WTC11 (cell line): ENCODE measurements at places on chromosomes 16 and 17. TPM values are rescaled to one million over a fixed set of nuclear protein-coding genes. Genes with fewer than 3 reads are reported as not detected.

SALL1 gene
- 63.9 to 67.0 TPM (median 65.0 TPM) in 3 replicates for total RNA-seq

BRD7 gene
- 122 to 132 TPM (median 123 TPM) in 3 replicates for total RNA-seq

DNA sequence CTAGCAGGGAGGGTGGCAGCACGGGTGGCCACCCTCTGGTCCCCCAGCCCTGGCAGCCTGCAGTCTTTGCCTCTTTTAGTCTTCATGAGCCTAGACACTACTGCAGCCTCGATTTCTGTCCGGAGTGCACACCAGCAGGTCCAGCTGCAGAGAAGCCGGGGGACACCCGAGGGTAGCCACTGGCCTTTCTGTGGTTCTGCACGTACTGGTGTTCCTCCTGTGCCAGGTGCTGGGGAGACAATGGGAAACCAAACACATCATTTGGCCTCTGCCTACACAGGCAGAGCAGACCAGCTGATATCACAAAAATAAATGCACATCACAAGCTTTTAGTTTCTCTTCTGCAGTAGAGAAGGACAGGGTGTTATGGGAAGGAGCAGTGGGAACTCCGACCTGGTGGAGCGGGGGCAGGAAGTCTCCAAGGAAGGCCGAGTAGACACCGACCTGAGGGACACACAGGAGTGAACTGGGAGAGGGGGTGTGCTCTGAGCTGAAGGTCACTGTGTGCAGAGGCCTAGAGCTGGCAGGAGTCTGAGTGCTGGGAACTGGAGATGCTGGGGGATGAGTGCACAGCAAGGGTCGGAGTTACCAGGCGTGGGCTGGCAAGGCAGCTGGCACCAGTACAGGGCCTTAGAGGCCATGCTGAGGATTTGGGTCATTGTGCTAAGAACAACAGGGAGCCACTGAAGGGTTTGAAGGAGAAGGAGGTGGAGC, 23.1 kb downstream of the GPT2 start:
- H3K4me3 ChIP-seq: no peak overlapping the region
- DNase-seq: no peak
- peaks cover 6% of the 10 kb centered on the region; the same call in 1 of the 2 replicates for H3K4me1 ChIP-seq
- H3K36me3 ChIP-seq: peaks cover 42% of the 10 kb centered on the region
- H3K27me3 ChIP-seq: no peaks in the 10 kb centered on the region

GRCh38 chr17:74201250-74201649, 2.2 kb upstream of the RPL38 start:
- H3K4me1 ChIP-seq: peaks cover 30% of the 10 kb centered on the region
- peaks cover 24% of the 10 kb centered on the region for H3K27me3 ChIP-seq
- peaks cover 24% of the 10 kb centered on the region for H3K36me3 ChIP-seq
- H3K27ac ChIP-seq: no peak overlapping the region

DNA sequence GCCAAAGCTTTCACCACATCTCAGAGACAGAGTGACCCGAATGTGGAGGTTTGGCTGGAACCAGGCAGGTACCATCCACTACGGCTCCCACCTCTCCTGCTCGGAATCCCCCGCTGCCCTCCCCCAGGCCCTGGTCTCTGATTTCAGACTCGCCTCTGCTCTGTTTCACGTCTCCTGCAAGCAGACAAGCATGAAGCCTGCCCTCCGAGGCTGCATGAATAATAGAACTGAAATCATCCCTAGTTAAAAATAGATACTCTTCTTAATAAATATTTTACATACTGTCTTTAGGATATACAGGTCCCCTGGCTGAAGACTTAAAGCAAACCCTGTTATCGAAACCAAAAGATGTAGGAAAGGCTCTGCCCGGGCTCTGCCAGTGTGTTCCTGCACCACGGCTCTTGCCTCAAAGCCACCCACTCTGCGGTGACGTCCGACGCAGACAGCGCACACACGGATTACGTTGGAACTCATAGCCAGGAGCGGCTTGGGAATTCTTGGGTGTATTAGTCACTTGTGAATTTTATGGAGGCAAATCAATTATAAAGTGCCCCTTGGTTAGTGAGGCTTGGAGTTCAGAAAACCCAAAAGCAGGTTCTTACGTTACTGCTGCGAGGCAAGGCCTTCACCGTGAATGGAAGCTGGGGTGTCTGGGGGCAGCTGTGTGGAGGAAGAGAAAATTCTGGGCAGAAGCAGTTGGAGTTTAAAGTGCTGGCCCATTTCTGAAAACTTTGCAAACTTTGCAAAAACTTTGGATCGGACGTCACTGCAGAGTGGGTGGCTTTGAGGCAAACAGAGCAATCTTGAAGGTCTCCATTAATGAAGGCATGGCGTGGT, 25.6 kb upstream of the NPTX1 start:
- H3K4me3 ChIP-seq: no peak overlapping the region

GRCh38 chr16:84236671-84237070, 3.1 kb downstream of the KCNG4 start:
- H3K4me3 ChIP-seq: no peak overlapping the region
- no peaks in the 10 kb centered on the region for H3K36me3 ChIP-seq
- no peaks in the 10 kb centered on the region; the same call in 1 of the 2 replicates for H3K27me3 ChIP-seq
- H3K27ac ChIP-seq: no peak overlapping the region

DNA sequence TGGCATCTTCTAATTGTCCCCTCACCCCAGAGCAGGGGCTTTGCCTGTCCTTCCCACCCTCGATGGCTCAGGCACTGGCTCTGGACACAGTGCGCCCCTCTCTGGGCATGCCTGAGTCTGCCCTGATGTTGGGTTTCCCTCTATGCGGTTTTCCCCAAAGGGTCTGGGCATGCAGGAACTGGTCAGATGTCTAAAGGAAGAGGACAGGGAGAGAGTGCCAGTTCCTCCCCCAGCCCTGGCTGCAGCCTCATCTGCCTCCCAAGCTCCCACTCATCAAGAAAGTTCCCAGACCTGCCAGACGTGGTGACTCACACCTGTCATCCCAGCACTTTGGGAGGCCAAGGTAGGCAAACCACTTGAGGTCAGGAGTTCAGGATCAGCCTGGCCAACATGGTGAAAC, 41.3 kb upstream of the PABPN1L start:
- DNase-seq: no peak
- H3K27me3 ChIP-seq: no peaks in the 10 kb centered on the region
- peaks cover 2% of the 10 kb centered on the region; the same call in 1 of the 2 replicates for H3K4me1 ChIP-seq
- peak overlapping the region; percentile 87 for H3K27ac ChIP-seq
- no peaks in the 10 kb centered on the region for H3K36me3 ChIP-seq

DNA sequence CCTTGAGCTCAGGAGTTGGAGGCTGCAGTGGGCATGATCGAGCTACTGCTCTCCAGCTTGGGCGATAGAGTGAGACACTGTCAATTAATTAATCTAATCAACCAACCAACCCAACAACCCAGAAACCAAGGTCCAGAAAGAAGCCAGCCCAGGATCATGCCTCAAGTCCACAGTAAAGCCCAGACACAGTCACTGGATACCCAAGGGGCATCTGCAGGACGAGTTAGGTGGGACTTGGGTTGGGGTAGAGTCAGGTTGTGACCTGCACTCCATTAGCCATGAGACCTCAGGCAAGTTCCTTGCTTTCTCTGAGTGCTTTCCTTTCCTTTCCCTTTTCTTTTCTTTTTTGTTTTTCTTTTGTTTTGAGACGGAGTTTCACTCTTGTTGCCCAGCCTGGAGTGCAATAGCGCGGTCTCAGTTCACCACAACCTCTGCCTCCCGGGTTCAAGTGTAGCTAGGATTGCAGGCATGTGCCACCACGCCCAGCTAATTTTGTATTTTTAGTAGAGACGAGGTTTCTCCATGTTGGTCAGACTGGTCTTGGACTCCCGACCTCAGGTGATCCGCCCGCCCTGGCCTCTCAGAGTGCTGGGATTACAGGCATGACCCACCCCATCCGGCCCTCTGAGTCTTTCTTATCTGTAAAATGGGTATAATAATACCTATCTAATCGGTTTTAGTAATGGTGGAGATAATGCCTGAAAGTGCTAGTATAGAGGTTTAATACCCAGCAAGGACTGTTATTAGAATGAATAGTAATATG, 3.5 kb upstream of the HSD17B1 start:
- H3K27me3 ChIP-seq: peaks cover 2% of the 10 kb centered on the region; the same call in 1 of the 2 replicates
- peaks cover 17% of the 10 kb centered on the region for H3K4me1 ChIP-seq
- H3K36me3 ChIP-seq: no peaks in the 10 kb centered on the region
- DNase-seq: no peak
- H3K4me3 ChIP-seq: peak overlapping the region; percentile 59
